ENCODE measurements at places on chromosomes 1 and 21. TPM values are rescaled to one million over a fixed set of nuclear protein-coding genes. Genes with fewer than 3 reads are reported as not detected.

Gene DIO1
- total RNA-seq: not detected

Gene TAF12
- 18.6 TPM for total RNA-seq

Gene ZC3H11A
- 50.5 TPM for total RNA-seq

Gene RHBDL2
- not detected for total RNA-seq

Gene EFNA3
- 1.7 TPM for total RNA-seq

Gene SLC16A4
- 12.4 TPM for total RNA-seq

Gene RNF207
- 16.9 TPM for total RNA-seq

Gene SPRR2G
- not detected for total RNA-seq

Gene TSACC
- 0.69 TPM for total RNA-seq

Gene PDE4DIP
- total RNA-seq: 9.9 TPM

Gene PROK1
- not detected for total RNA-seq

Gene B3GALT2
- not detected for total RNA-seq

Gene S100A4
- total RNA-seq: 33.8 TPM

Gene PSMB2
- 85.6 TPM for total RNA-seq

Gene HSD3B1
- 0.07 TPM for total RNA-seq

Gene MARCKSL1
- total RNA-seq: 199 TPM

Gene CD1C
- total RNA-seq: not detected

Gene KRTAP11-1
- total RNA-seq: not detected

Gene CFHR4
- not detected for total RNA-seq

Gene BATF3
- total RNA-seq: 2.5 TPM

Gene LCE3E
- total RNA-seq: not detected

Gene MCOLN2
- total RNA-seq: 2.5 TPM

Gene CLDN19
- 1.2 TPM for total RNA-seq

Gene LRRC3
- 3.0 TPM for total RNA-seq

Gene OR2L2
- not detected for total RNA-seq

Gene AP4B1
- total RNA-seq: 12.3 TPM

Gene GUCA2B
- not detected for total RNA-seq

Gene SPATA21
- not detected for total RNA-seq

Gene CLEC20A
- not detected for total RNA-seq

Gene LIN28A
- not detected for total RNA-seq

Gene SMCP
- not detected for total RNA-seq

Gene KMO
- 1.0 TPM for total RNA-seq

Gene TMEM167B
- total RNA-seq: 13.1 TPM

Gene SERPINC1
- total RNA-seq: not detected

Gene SPRR4
- total RNA-seq: not detected

Gene OR2T2
- total RNA-seq: not detected

All from epithelial cell of proximal tubule (primary cell).